ENCODE measurements at places on chromosomes 7 and 10. TPM values are rescaled to one million over a fixed set of nuclear protein-coding genes. Genes with fewer than 3 reads are reported as not detected.

The MYOF gene
- total RNA-seq = 41.8 TPM

The TNS3 gene
- 64.5 TPM for total RNA-seq

- no peaks in the 10 kb centered on the region for H3K27me3 ChIP-seq
- no peaks in the 10 kb centered on the region for H3K36me3 ChIP-seq
- peak within 1 kb of the TSS; percentile 11 for H3K4me3 ChIP-seq
- H3K27ac ChIP-seq = peak within 1 kb of the TSS; percentile 63
- no peak for DNase-seq
- H3K4me1 ChIP-seq = peaks cover 7% of the 10 kb centered on the region
Observed at GRCh38 chr10:125881192-125881591, at the start of gene DHX32. Gene DHX32, minus strand, starts transcription at chr10:125881292. Its CDS starts 468 bp downstream, at chr10:125880824.

DNA sequence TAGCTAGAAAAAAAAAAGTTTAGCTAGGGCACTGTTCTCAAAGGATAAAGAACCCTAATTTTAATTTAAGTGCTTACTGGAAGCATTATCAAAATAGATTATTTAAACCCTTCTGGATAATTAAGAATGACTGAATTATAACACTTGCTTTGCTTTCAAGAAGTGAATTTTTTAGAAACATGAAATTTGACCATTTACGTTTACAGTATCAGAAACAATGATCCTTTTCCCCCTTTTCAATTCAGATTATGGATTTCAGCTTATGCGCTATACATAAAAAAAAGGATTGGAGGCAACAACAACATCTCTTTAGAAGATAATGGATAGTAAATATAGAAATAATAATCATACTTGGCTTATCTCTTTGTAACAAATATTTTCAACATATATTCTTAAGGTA is 39.2 kb downstream of the CREM start:
- no peaks in the 10 kb centered on the region for H3K36me3 ChIP-seq
- H3K4me3 ChIP-seq = no peak overlapping the region
- H3K27me3 ChIP-seq = no peaks in the 10 kb centered on the region
- no peaks in the 10 kb centered on the region for H3K4me1 ChIP-seq
- H3K27ac ChIP-seq = no peak overlapping the region
- DNase-seq = no peak

The CCL24 gene
- total RNA-seq = not detected

DNA sequence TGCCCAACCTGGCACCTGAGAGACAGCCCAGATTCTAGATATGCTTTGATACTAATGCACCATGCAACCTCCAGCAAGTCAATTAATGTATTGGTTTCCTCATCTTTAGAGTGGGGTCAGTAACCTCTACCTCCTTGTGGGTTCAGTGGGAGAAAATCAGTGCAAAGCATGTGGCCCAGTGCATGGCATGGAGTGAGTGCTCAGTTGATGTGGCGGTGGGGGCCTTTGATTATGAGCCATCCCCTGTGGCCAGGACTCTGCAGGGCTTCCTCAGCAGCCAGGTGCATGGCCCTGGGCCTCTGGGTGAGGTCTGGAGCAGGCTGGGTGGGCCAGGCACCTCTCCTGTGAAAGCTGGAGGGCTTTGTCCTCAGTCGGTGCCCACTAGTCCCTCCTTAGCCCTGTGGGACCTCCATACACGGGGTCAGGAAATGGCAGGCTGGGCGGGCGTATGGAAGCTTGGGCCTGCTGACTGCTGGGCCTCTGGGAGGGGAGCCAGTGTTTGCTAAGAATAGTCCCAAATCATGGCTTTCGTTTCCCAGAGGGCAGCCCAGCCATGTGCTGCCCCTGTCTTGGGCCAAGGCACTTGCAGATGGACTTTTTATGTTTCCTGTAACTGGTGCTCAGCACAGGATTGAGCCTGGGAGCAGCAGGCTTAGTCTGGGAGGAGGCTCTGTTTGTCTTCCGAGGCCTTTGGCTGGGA is 3.4 kb downstream of the PALD1 start:
- peaks cover 16% of the 10 kb centered on the region for H3K4me1 ChIP-seq
- no peak for DNase-seq
- H3K4me3 ChIP-seq = no peak overlapping the region
- peaks cover 24% of the 10 kb centered on the region for H3K27me3 ChIP-seq
- no peaks in the 10 kb centered on the region for H3K36me3 ChIP-seq
- H3K27ac ChIP-seq = no peak overlapping the region

All from hepatocyte (in vitro differentiated cells).